ENCODE measurements at places on chromosomes 2 and 18.

- no peak for DNase-seq
Observed at GRCh38 chr18:63505566-63506335, 29.0 kb downstream of the SERPINB5 start.

- DNase-seq: no peak
Observed at GRCh38 chr2:68251855-68252399, 405 bp downstream of the PPP3R1 start.

DNA sequence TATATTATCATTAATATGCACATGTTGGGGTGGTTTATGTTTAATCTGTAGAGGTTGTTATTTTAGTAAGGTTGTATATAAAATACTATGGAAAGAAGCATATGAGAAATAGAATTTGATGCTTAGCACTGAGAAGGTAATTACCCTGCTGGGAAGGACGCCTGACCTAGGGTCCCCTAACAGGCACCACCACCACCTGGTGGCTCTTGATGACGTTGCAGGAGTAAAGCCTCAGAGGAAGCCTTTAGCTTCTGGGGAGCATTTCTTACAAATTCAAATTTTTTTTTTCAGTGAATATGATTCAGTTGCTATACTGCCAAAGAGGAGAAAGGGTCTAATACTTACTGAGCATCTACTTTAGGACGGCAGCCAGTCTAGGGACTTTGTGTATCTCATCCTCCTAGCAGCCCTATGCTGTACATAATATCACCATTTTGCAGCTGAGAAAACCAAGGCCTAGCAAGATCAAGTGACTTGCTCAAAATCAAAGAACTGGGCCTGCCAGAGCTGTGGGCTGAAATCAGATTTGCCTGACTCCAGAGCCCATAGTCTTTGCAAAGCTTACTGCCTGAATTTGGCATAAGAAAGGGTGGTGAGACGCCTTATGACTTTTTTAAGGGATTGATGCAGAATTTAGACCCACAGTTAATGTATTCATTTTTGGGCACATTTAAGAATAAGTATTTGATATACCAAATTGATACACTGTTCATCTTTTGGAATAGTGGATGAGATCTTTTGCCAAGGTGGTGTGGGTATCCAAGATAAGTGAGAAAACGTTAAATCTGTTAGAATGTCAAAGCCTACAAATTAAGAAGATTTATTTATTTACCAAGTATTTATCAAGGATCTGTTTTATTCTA is 78.8 kb upstream of the GAREM1 start:
- DNase-seq: no peak

- DNase-seq: no peak
Observed at GRCh38 chr2:14492920-14493503, 139.5 kb upstream of the LRATD1 start.

GRCh38 chr2:68345129-68345875 is 19.8 kb upstream of the PLEK start:
- DNase-seq: no peak
